Activated T-helper 2 cell treated with anti-CD3 and anti-CD28 coated beads, Interferon-gamma antibody, Interleukin-2, Interleukin-4, amounts not matched to agents 10 μg/mL and 5 μg/mL and 100 μg/mL, durations not matched to agents 14 hours and 24 hours and 36 hours (primary cell): ENCODE measurements at places on chromosomes 1 and 21. TPM values are rescaled to one million over a fixed set of nuclear protein-coding genes. Genes with fewer than 3 reads are reported as not detected.

DNA sequence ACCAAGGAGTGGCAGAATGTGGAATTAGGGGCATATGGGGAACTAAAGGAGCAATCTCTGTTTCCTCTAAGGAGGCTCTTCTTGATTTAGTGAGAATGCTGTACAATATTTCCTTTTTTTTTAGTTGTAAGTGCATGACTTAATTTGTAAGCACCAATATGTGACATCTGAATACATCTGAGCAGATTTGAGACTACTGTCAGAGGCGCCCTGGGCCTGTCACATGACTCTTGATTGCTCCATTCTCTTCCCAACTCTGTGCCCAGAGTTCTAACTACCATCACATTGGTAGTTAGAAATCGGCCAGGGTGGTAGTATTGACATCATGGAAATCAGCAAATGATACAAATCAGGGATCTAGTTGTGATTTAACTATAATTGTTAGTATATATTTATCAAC lies 110.1 kb upstream of the LMO4 start:
- no peaks in the 10 kb centered on the region for H3K27me3 ChIP-seq
- H3K27ac ChIP-seq = no peak overlapping the region
- H3K36me3 ChIP-seq = no peaks in the 10 kb centered on the region

GRCh38 chr1:171817511-171818265 lies 23.6 kb upstream of the DNM3 start:
- H3K4me3 ChIP-seq = no peak overlapping the region
- H3K27ac ChIP-seq = peak overlapping the region; percentile 80
- DNase-seq = peak; percentile 20
- H3K27me3 ChIP-seq = no peaks in the 10 kb centered on the region
- no peaks in the 10 kb centered on the region for H3K36me3 ChIP-seq

- no peak overlapping the region for H3K27ac ChIP-seq
Observed at GRCh38 chr1:151998611-151999362, 5.1 kb upstream of the S100A10 start.

- H3K27ac ChIP-seq = no peak overlapping the region
- H3K4me1 ChIP-seq = no peaks in the 10 kb centered on the region
- H3K36me3 ChIP-seq = no peaks in the 10 kb centered on the region
- no peak overlapping the region for H3K4me3 ChIP-seq
- no peaks in the 10 kb centered on the region for H3K27me3 ChIP-seq
- no peak for DNase-seq
Observed at GRCh38 chr21:18722193-18722592, 318.6 kb upstream of the TMPRSS15 start.

GRCh38 chr21:29052224-29052623 lies 21.2 kb downstream of the CCT8 start:
- no peaks in the 10 kb centered on the region for H3K27me3 ChIP-seq
- no peak overlapping the region for H3K4me3 ChIP-seq
- no peaks in the 10 kb centered on the region for H3K4me1 ChIP-seq
- no peak for DNase-seq

SH2D2A gene
- total RNA-seq = 453 and 474 TPM in 2 replicates
